ENCODE measurements at places on chromosomes 7 and 10.

GRCh38 chr10:10878963-10879362 is 138.7 kb upstream of the CELF2 start:
- peak; percentile 51 for DNase-seq

DNA sequence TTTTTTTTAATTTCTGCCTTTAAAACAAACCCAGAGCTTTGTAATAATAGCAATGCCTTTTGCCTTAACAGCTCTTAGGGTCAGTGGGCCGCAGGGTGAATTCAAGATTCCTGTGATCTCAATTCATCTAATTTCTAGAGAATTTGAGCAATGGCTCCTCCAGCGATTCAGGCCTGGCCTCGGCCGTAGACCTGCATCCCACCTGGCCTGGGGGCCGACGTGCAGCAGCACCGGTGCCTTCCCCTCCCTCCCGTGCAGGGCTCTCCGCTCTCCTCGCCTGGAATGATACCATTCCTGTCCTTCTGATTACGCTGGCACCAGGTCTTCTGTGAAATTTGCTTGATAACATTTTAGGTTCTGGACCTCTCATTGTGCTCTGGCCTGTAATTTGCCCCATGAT is 172.5 kb downstream of the ADARB2 start:
- DNase-seq = no peak

- no peak for DNase-seq
Observed at GRCh38 chr7:77444123-77444522, 28.0 kb upstream of the GSAP start.

DNA sequence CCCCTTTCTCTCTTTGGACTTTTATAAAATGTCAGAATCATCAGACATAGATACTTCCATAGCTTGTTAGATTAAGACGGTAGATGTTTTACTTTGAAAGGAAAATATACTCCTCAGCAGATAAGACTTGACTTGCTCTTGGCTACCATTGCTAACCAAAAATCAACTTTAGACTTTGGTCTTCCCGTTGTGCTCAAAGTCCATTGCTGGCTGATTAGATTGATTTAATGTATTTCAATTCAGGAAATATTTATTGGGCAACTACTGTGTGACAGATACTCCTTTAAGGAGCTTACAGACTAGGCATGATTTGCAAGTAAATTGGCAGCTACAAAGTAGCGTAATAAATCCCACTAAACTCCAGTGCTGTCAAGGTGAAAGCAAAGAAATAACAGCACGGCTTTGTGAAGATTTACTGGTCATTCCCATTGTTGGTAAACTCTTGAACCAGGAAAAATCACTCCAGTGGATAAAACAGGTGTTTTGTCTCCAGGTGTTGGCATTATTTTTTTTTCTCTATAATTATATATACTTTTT is 95.7 kb upstream of the ARMC3 start:
- no peak for DNase-seq

- DNase-seq = no peak
Observed at GRCh38 chr7:127905491-127906330, 125.5 kb downstream of the LRRC4 start.

DNA sequence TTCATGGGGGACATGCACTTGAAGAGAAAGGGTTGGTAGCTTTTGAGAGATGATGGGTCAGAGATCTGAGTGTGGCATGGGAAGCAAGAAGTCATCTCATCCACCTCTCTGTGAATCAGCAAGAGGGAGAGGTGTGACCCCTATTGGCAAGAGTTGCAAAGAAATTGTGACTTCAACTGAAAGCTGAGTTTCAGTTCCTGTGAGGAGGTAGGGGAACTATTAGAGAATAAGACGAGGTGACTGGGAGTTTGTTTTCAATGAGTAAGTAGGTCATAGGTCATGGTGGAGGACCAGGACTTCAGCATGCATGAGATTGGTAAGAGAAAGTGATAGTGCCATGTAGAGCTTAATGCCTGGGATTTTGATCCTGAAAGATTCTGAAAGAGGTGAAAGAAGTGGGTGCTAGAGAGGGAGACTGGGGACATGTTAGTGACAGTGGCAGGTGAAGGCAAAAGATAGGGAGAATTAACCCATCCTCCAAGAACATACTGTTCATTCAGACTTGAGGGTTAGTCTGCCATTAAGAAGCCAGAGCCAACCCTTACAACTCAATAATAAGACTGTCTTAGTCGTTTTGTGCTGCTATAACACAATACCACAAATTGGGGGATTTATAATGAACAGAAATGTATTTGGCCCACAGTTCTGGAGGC is 75.5 kb upstream of the CAPZA2 start:
- DNase-seq = no peak

DNA sequence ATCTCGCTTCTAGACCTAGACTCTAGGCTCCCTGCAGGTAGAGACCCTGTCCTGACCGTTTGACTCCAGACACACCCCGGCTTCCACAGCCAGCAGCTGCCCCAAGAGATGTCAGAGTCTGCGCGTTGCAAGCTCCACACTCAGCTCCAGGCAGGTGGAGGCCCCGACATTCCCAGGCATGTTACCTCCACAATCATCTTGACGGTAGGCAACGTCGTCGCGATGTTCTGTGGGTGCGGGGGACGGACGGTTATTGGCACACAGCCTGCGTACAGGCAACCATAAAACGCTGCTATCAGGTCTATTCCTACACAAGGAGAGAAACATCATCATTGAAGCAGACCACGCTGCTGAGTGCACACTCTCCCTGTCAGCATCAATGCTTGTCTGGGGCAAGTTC is 213.2 kb downstream of the ZMYND11 start:
- no peak for DNase-seq

GRCh38 chr10:69801434-69802315 is at the start of gene COL13A1:
TSS of gene COL13A1 (plus strand) at chr10:69801906. CDS start at chr10:69802424, 518 bp downstream.
- DNase-seq = no peak

DNA sequence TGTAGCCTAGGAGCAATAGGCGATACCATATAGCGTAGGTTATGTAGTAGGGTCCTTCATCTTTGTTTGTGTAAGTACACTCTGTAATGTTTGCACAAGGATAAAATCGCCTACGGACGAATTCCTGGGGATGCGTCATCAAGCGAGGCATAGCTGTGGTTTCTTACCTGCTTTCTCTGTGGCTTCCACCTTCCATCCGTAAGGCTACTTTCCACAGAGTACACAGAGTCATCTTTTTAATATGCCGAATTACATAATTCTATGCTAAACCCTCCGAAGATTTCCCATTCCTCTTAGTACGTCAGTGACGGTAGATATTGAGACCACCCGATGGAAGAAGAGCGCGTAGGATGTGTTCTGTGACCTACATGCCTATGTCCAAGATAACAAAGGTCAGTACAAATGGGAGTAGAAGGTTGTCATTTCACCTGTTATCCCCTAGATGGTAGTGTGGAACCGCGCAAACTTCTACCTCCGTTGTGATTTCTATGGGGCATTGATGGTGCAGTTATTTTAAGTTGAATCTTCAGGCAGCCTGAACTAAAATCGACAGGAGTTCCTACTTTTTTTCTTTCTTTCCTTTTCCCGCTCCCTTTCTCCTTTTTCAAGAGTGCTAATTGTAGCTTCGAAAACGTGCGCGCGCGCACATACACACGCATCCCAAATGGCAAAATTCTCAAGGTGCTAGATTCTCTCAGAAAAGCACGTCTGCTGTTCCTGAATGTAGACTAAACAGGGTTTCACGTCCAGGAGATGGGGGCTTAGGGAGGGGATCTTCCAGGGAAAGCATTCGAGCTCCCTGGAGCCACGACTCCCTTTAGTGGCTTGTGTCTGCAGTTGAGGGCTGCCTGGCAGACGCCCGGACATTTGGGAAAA is 111.7 kb upstream of the MBL2 start:
- DNase-seq = peak; percentile 0

DNA sequence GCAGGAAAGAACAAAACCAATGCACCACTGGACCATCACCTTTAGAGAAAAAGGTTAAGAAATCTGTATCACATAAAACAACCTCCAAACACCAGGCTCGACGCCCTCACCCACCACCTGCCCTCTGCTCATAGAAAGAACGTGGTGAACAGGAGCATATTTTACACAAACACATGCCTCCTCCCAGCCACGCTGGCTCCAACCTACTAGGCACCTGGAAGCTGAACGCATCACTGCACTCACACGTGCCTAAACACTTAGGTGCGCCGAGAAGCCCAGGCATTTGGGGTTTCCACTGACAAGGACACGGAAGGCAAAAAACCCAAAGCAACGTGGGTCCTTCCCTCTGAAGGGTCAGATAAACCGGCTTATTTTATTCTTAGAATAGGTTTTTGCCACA is 56.0 kb downstream of the PTPRN2 start:
- no peak for DNase-seq

GRCh38 chr7:80369321-80369720 is 142.5 kb downstream of the GNAT3 start:
- DNase-seq = no peak

- no peak for DNase-seq
Observed at GRCh38 chr7:43249823-43250145, 137.3 kb downstream of the HECW1 start.

- no peak for DNase-seq
Observed at GRCh38 chr10:86267286-86268195, 99.1 kb downstream of the GRID1 start.

DNA sequence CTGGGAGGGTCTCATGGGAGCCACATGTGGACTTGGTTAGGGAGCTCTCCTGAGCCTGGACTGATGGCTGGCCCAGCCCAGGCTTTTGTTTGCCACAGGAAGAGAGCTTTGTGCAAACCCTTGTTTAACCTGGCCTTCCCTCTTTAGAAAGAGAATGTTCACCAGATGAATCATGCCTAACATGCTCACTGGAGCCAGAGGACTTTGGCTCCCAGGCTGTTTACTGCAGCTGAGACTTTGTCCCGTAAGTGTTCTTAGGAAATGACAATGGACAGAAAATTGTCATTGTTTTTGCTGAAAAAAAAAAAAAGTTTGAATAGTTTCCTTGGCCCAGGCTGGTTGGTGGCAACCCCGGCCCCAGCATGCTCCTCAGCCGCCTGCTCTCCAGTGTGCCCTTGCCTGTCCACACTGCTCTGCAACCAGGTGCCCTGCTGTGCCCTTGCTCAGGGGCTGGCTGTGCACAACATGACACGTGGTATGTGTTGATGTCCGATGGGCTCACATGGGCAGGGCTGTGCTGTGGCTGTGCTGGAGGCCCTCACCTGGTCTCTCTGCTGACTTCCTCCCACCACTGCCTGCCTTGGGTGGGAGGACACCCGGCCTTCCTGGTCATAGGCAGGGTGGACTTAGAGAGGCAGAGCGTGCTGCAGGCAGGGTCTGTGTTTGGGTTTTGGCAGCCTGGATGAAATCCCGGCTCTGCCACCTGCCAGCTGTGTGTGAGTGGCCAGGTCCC is 215.3 kb upstream of the ZNF32 start:
- DNase-seq = no peak

DNA sequence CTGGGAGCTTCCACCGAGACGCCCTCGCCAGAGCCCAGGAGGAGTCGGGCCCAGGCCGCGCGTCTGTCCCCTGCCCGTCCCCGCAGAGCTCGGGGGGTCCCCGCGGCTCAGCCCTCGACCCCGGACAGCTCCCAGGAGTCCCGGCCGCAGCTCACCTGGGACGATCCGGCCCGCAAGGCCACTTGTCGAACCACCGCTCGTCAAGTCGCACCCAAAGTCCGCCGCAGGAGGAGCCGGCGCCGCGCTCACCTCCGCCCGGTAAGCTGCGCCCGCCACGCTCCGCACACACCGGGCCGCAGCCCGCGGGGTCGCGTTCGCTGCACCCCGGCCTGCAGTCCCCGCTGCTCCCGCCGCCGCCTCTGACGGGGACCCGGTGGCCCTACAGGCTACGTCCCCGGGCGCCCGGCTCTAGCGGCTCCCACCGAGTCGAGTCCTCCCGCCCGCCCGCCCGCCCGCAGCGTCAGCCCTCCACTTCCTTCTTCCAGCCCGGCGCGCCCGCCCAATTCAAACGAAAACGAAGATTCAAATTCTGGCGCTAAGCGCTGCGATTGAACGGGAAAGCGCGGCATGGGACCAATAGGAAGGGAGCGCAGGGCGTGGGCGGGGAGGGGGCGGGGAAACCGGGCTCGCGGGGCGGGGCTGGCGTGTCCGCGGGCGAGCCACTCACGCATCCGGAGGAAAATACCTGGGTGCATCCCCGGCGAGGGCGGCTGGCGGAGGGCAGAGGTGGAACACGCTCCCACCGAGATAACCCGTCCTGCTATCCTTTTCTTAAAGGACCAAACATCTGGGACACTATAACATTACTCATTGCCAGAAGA is at the start of gene MKI67:
MKI67 (minus strand) TSS at position 480 of the 821 bp plus-strand sequence. CDS start 756 bp downstream, outside the sequence.
- peak; percentile 41 for DNase-seq

GRCh38 chr7:120833546-120833945 is 24.4 kb downstream of the TSPAN12 start:
- DNase-seq = peak; percentile 57

- no peak for DNase-seq
Observed at GRCh38 chr10:59654007-59654406, 55.6 kb downstream of the SLC16A9 start.

DNA sequence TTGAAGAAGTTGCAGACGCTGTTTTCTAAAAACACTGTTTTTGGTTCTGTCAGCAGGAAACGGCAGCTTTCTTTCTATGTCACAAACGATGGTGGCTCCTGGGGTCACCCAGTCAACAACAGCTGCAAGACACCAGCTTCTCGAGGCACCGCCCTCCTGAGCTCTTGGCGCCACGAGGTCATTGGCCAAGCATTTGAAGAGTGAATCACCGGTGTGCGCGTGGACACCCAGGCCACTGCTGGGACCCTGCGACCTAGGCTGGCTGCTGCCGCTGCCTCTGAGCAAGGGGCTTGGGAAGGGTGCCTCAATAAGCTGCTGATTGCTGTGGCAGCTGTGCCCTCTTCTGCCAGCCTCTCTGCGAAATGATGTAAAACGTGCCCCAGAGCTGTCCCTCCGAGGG is 22.5 kb upstream of the VIPR2 start:
- no peak for DNase-seq

DNA sequence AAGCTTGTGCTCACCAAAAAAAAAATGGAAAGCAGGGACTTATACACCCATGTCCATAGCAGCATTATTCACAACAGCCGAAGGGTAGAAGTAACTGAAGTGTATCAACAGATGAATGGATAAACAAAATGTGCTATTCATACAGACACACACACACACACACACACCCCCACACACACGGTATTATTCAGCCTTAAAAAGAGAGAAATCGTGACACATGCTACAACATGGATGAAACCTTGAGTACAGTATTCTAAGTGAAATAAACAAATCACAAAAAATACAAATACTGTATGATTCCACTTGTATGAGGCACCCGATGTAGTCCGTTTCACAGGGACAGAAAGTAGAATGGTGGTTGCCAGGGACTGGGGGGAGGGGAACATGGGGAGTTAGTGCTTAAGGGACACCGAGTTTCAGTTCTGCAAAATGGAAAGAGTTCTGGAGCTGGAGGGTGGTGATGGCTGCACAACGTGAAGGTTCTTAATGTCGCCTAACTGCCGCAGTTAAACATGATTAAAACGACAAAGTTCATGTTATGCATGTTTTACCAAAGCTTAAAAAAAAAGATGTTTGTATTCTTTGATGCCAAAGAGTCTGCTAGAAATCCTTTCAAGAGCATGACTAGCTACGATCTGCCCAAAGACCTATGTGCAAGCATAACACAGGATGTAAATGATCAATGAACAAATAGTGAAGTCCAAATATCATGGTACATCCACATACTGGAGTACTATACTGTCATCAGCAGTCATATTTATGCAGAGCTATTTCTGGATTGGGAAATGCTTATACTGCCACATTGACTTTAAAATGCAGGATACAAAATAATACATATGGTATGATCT is 7.2 kb downstream of the TNS3 start:
- DNase-seq = no peak

GRCh38 chr7:127239814-127240213 is 12.9 kb downstream of the GRM8 start:
- DNase-seq = no peak
